ENCODE measurements at places on chromosomes 2 and 18. TPM values are rescaled to one million over a fixed set of nuclear protein-coding genes. Genes with fewer than 3 reads are reported as not detected.

DNA sequence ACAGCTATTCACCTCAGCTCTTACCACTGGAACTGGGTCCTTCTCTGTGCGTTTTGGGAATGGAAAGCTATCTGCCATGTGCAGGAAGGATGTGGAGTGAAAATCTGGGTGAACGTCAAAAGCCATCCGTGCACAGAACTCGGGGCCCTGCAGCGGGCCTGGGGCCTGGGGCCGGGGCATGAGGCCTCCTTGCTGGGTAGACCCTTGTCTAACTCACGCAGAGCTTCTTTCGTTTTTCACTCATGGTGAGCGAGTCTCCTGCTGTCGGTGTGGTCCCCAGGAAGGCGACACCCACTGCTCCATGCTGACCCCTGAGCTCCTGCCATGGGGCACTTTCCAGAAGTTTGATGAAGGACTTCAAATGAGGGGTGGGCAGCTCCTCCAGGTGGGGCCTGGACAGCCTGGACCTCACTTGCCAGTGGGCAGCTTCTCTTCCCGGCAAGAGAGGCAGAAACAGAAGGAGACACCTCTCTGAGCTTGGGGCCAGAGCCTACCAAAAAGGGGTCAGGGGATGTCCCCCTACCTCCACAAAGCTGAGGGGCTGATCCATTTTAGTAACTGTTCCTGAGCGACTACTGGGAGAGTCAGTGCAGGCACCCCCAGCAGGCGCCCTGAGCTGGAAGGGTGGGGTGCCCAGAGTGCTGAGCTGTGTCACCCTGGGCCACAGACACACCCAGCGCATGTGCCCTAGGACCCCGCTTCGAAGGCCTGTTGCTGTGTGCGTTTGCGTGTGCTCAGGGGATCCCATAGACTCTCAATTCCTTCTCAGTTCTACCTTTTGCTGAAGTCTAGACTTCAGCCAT lies 117.7 kb upstream of the HDAC4 start:
- DNase-seq: no peak
- H3K27me3 ChIP-seq: peaks cover 3% of the 10 kb centered on the region
- H3K4me1 ChIP-seq: no peaks in the 10 kb centered on the region
- no peaks in the 10 kb centered on the region for H3K36me3 ChIP-seq
- H3K4me3 ChIP-seq: no peak overlapping the region

- DNase-seq: no peak
- no peaks in the 10 kb centered on the region for H3K36me3 ChIP-seq
- H3K4me3 ChIP-seq: no peak overlapping the region
These were observed 83.3 kb upstream of the ID2 start for GRCh38 chr2:8598295-8599165.

LRRTM1 gene
- not detected for total RNA-seq

DNA sequence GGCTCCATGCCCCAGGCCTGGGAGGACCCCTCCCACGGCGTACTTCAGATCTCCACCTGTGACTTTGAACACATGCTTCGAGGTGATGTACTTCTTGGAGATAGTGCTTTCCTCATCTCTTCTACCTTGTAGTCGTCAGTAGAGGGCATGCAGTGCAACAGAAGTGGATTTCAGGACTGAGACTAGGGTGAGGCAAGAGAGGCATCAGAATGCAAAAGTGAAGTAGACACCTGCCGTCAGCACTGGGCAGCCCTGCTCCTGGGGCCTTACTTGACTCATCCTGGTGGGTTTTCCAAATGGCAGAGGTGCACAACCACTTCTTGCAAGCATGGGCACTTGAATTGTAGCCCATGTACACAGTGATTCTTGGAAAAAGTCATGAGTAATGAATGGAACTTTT lies 258.8 kb downstream of the NEDD4L start:
- H3K27ac ChIP-seq: no peak overlapping the region
- H3K4me3 ChIP-seq: no peak overlapping the region
- H3K4me1 ChIP-seq: no peaks in the 10 kb centered on the region

- peaks cover 24% of the 10 kb centered on the region for H3K27me3 ChIP-seq
- no peaks in the 10 kb centered on the region for H3K4me1 ChIP-seq
- no peak overlapping the region for H3K27ac ChIP-seq
- DNase-seq: no peak
- no peaks in the 10 kb centered on the region for H3K36me3 ChIP-seq
These were observed 608 bp downstream of the CDH7 start for GRCh38 chr18:65751155-65752085.

GRCh38 chr2:190415794-190416775 lies 7.9 kb downstream of the MFSD6 start:
- no peaks in the 10 kb centered on the region for H3K27me3 ChIP-seq
- peak overlapping the region; percentile 80 for H3K27ac ChIP-seq
- H3K4me1 ChIP-seq: no peaks in the 10 kb centered on the region
- DNase-seq: no peak

MAB21L4 gene
- total RNA-seq: 0.15 TPM

DNA sequence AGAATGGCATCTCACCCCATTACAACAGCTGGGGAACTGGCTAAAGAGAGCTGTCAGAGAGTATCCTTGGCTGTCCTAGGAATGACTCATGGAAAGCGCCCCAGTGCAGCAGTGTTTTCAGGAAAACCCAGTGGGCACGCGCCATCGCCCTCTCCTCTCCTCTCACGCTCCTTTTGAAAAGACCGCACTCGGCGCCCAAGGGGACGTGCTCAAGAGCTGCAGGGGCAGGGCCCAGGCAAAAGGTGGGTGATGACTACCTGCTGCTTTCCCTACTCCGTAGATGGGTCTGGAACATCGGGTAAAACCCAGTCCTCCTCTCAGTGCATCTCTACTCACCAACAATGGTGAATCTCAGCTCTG lies 68.1 kb downstream of the EMILIN2 start:
- no peak overlapping the region for H3K27ac ChIP-seq
- peak; percentile 33 for DNase-seq
- no peaks in the 10 kb centered on the region for H3K4me1 ChIP-seq
- no peaks in the 10 kb centered on the region for H3K27me3 ChIP-seq
- H3K36me3 ChIP-seq: peaks cover under 1% of the 10 kb centered on the region

GRCh38 chr18:44680273-44681075 lies at the start of gene SETBP1:
SETBP1 (plus strand) TSS chr18:44680888; CDS start chr18:44701347, 20,459 bp downstream.
- DNase-seq: peak; percentile 67
- H3K27ac ChIP-seq: peak within 1 kb of the TSS; percentile 94
- peak within 1 kb of the TSS; percentile 84 for H3K4me3 ChIP-seq
- no peaks in the 10 kb centered on the region for H3K27me3 ChIP-seq
- no peaks in the 10 kb centered on the region for H3K4me1 ChIP-seq

GRCh38 chr2:190997526-190998113 lies 16.4 kb downstream of the STAT1 start:
- no peaks in the 10 kb centered on the region for H3K27me3 ChIP-seq
- H3K4me3 ChIP-seq: no peak overlapping the region
- H3K4me1 ChIP-seq: no peaks in the 10 kb centered on the region
- DNase-seq: no peak
- peaks cover 3% of the 10 kb centered on the region for H3K36me3 ChIP-seq
- no peak overlapping the region for H3K27ac ChIP-seq

ANKRD36B gene
- 168 TPM for total RNA-seq

DNAH6 gene
- total RNA-seq: 4.1 TPM

STAT4 gene
- total RNA-seq: 1.6 TPM

DNA sequence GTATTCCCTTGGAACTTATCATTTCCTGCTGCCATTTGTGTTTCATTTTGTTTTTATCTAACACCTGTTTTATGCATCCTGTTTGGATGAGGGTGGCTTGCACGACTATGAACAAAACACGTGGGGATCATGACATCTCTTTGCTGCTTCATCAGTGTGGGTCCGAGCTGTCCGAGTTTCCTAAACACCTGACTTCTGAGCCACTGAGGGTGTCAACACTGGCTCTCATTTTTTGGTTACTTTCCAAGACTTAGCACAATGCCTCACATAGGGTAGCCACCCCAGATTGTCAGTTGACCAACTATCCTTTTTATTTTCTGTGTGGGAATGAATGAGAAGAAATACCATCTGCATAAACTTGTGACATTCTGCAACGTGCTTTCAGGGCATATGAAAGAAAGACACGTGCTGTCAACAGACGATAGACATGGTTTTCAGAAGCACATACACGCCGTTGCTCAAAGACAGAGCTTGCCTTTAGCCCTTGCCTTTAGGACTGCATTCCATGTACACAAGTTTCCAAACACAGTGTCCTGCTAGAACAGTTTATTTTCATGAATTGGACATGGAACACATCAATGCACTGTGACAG lies 166.7 kb downstream of the MYT1L start:
- H3K4me3 ChIP-seq: no peak overlapping the region
- H3K36me3 ChIP-seq: no peaks in the 10 kb centered on the region
- H3K27me3 ChIP-seq: no peaks in the 10 kb centered on the region
- no peaks in the 10 kb centered on the region for H3K4me1 ChIP-seq
- no peak for DNase-seq
- H3K27ac ChIP-seq: no peak overlapping the region

PKDCC gene
- total RNA-seq: 131 TPM

DNA sequence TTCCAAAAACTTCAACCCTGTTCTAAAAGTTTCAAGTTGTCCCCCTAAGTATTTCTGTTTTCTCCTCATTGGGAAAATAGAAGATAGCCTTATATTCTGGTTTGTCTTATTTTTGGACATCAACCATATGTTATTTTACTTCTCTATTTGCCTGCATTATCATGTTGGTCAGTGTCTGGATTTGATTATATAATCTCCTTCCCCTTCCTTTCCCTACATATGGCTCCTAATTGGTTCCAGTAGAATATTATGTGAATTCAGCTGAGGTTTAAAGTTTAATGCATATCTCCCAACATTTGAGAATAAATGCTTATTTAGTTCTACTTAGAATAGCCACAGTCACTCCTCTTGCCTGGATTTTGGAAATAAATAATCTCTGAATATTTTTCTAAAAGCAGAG lies 66.9 kb downstream of the OXER1 start:
- H3K4me3 ChIP-seq: no peak overlapping the region
- H3K27me3 ChIP-seq: no peaks in the 10 kb centered on the region
- no peaks in the 10 kb centered on the region for H3K36me3 ChIP-seq
- no peaks in the 10 kb centered on the region for H3K4me1 ChIP-seq
- H3K27ac ChIP-seq: no peak overlapping the region

DNA sequence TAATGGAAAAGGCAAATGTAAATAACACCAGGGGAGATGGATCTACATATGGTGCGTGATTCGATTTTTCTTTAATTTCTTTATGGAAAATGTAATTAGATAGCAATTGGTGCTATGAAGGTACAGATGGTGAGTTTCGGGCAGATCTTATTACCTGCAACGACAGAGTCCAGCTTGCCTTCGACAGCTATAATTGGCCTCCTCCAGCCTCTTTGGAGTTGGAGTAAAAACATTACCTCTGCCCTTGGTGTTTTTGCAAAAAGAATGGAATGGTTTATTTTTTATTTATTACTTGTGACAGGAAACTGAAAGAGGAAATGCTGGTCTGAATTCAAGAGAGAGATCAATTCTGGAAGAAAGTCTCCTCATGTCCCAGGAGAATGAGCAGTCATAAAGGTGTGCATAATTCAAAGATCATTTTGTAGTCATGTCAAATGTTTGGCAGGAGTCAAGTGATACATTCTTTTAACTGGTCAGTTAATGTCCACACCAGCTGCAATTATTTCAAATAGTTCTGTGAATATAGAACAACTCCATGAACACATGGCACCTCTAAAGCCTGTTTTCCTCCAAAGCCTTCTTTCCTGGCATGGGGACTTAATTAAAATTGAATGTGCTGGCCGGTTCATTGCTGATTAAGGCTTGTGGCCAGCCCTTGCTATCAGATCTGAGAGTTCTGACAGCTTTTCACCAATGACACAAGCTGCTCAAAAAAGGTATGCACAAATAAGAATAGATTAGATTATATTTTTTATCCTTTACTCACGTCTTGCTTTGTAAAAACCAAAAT lies 46.9 kb upstream of the KCNH7 start:
- no peak overlapping the region for H3K4me3 ChIP-seq
- H3K27ac ChIP-seq: no peak overlapping the region
- no peaks in the 10 kb centered on the region for H3K27me3 ChIP-seq
- no peaks in the 10 kb centered on the region for H3K4me1 ChIP-seq

DNA sequence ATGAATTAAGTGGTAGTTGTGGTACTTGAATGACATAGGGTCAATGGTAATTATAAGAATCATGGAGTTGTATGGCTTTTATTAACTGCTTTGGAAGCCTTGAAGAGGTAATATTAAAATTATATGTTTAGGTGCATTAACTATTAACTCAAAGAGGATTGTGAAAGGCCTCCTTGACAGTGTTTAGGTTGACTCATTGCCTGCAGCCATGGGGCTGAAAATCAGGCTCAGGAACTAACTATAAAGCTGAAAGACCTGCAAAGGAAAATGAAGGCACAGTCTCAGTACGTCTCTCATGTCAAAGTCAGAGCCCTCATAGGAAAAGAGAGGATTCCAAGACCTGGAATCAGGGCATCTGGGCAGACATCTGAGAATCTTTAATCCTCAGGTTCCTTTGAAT lies 31.0 kb downstream of the CACNB4 start:
- peaks cover 8% of the 10 kb centered on the region for H3K4me1 ChIP-seq
- no peaks in the 10 kb centered on the region for H3K36me3 ChIP-seq
- no peaks in the 10 kb centered on the region for H3K27me3 ChIP-seq
- no peak overlapping the region for H3K27ac ChIP-seq
- DNase-seq: no peak

DNA sequence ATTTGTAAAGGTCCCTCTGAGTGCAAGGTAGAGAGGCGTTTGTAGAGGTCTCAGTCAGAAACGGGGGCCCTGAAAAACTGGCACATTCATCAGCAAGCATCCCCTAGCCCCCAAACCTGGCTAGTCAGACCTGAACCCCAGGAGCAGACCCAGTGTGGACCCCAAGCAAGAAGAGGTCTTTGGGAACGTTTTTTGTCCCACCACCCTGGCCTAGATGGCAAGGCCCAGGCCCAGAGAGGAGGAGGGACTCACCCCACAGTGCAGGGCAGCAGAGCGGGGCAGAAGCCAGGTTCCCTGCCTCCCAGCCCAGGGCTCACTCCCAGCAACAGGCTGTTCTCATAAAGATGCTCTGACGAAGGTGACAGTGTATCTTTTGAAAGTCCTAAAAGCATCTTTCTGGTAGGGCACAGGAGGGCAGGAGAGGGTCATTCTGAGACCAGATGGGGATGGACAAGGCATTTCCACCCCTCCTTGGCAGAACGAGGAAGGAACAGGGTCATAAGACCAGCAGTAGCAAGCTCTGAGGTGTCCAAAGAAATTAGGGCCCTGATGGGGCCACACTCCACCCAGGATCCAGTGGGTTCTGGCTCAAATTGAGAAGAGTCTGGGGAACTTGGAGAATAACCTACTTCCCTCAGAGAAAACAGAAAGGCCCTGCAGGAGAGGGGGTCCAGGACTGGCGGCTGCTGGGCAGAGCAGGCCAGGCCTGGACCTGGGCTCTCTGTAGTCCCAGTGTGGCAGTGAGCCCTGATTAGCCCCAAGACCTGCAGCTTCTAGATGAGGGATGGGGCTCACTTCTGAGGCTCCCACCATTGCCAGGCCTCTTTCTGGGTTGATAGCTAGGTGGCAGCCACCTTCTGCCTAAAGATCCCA lies 18.2 kb downstream of the ADRA2B start:
- H3K27me3 ChIP-seq: no peaks in the 10 kb centered on the region
- no peak overlapping the region for H3K27ac ChIP-seq
- no peaks in the 10 kb centered on the region for H3K36me3 ChIP-seq
- H3K4me1 ChIP-seq: no peaks in the 10 kb centered on the region
- no peak overlapping the region for H3K4me3 ChIP-seq
